ENCODE measurements at places on chromosomes 12 and 14. TPM values are rescaled to one million over a fixed set of nuclear protein-coding genes. Genes with fewer than 3 reads are reported as not detected.

METTL3 gene
- 74.4 TPM for total RNA-seq

ANKS1B gene
- total RNA-seq = 7.5 TPM

PLBD1 gene
- total RNA-seq = 41.3 TPM

- no peak for DNase-seq
- peaks cover 1% of the 10 kb centered on the region for H3K4me1 ChIP-seq
- H3K27ac ChIP-seq = no peak overlapping the region
- no peak overlapping the region for H3K4me3 ChIP-seq
- no peaks in the 10 kb centered on the region for H3K36me3 ChIP-seq
Observed at GRCh38 chr14:69973846-69974245, 94.6 kb downstream of the SMOC1 start.

NFE2 gene
- total RNA-seq = 0.47 TPM

RFLNA gene
- total RNA-seq = 37.9 TPM

FAM90A1 gene
- 0.09 TPM for total RNA-seq

- H3K4me1 ChIP-seq = peaks cover 54% of the 10 kb centered on the region
- DNase-seq = peak; percentile 56
- no peaks in the 10 kb centered on the region for H3K27me3 ChIP-seq
- H3K4me3 ChIP-seq = peak overlapping the region; percentile 49
- no peaks in the 10 kb centered on the region for H3K36me3 ChIP-seq
- peak overlapping the region; percentile 74 for H3K27ac ChIP-seq
Observed at GRCh38 chr12:53495903-53496751, 3.1 kb downstream of the MAP3K12 start.

SOCS2 gene
- 13.9 TPM for total RNA-seq

ZC2HC1C gene
- 2.3 TPM for total RNA-seq

PLD4 gene
- total RNA-seq = 0.58 TPM

NPFF gene
- total RNA-seq = not detected

GLS2 gene
- 2.9 TPM for total RNA-seq

DNA sequence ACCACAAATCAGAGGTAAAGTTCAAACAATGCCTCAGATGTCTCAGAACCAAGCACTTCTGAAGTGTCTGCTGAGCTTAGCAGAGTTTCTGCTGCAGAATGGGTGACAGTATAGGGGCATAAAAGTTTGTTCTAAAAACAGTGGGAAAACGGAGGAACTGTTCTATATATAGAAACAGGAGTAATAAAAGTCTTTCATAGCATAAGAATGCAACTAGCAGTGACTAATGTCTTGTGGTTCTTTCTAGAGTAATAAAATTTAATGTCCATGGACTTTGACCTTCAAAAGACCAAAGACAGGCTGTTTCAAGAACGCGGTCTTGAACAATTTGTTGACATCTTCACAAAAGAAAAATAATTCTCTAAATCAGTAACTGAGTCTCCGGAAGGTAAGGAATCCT lies 107.5 kb upstream of the FAR2 start:
- DNase-seq = no peak
- H3K27ac ChIP-seq = peak overlapping the region; percentile 40
- no peaks in the 10 kb centered on the region for H3K36me3 ChIP-seq
- peaks cover 12% of the 10 kb centered on the region for H3K4me1 ChIP-seq
- no peak overlapping the region for H3K4me3 ChIP-seq

DNA sequence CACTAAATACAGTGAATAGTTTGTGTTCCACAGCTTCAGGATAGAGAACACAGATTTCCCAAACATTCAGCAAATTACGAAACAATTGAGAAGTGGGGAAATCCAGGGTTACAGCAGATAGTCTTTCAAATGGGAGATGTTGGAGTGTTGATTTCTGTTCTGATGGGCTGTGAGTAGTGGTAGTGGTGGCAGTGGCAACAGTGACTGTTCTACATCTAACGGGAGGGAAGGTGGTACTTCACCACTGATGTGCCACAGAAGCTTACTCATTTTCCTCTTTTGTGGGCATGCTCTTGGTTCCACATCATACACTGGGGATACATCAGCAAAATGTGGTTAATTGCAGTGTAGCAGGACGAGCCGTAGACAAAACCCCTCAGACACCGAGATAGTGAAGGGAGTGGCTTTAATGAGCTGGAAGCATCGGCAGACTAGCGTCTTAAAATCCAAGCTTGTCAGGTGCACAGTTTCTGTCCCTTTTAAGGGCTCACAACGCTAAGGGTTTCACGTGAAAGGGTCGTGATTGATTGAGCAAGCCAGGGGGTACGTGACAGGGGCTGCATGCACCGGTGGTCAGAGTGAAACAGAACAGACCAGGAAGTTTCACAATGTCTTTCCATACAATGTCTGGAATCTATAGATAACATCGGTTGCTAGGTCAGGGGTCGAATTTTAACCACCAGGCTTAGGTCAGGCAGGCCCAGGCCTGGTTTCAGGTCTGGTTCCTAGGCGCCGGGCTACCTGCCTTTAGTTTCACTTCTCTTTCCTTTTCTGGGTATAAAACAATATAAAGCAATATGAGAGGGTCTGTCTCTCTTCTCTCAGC lies 330.6 kb upstream of the FBXO33 start:
- no peaks in the 10 kb centered on the region for H3K27me3 ChIP-seq
- no peak overlapping the region for H3K27ac ChIP-seq
- no peak overlapping the region for H3K4me3 ChIP-seq
- DNase-seq = no peak

DNA sequence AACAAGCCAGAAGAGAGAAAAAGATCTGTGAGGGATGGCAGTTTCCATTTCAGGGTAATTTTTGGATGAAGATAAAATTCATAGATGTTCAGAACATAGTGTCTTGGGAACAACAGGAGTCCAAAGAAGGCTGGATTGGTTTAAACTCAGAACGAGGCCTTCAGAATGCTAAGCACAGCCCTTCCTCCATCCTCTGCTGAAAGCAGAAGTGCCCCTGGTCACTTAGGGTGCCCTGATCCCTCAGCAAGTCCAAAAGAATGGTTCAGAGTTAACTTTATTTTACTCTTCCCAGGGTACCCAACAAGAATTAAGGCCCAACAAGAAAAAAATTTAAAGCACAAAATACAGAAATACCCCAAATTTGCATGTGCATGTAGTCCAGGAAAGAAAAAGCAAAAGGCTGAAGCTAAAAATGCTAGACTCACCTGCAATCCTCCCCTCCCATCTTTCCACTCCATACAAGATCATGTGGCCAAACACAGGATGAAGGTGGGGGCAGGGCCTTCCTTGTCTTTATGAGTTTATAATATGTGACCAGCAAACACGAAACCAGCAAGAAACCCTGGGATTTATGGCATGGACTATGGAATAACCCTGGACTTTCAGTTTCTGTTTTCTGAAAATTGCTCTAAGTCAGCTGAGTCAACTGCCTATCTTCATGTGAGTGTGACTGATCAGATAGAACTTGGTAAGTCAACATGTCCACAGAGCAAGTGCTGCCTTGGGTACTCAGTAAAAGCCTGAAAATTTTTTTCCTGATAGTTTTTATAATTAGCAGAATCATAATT lies 21.2 kb downstream of the MAX start:
- H3K27ac ChIP-seq = no peak overlapping the region
- no peak for DNase-seq
- peaks cover 49% of the 10 kb centered on the region for H3K36me3 ChIP-seq

SDR9C7 gene
- 0.29 TPM for total RNA-seq

- no peaks in the 10 kb centered on the region for H3K36me3 ChIP-seq
- no peak overlapping the region for H3K4me3 ChIP-seq
- no peaks in the 10 kb centered on the region for H3K4me1 ChIP-seq
- no peak for DNase-seq
Observed at GRCh38 chr14:29454026-29454693, 473.5 kb downstream of the PRKD1 start.

LIN7A gene
- 9.0 TPM for total RNA-seq

DNA sequence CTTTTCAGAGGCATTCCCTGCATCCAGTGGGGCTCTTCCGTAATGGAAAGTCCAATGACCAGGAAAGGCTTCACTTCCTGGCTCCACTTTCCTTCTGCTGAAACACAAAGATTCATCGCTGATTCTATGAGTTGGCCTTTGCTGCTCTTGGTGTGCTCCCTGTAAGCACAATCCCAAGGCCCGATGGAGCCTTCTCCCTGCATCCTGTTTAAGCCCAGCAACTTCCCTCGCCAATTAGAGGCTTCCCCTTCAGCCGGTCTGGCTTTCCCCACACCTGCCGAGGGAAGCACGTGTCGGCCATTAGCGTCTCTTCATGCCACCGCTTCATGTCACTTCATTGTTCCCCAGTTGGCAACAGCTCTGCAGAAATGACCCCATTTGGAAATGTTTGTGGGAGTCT lies 693.9 kb downstream of the MED13L start:
- H3K27ac ChIP-seq = no peak overlapping the region
- DNase-seq = no peak
- no peak overlapping the region for H3K4me3 ChIP-seq
- H3K4me1 ChIP-seq = no peaks in the 10 kb centered on the region
- H3K27me3 ChIP-seq = no peaks in the 10 kb centered on the region

- no peaks in the 10 kb centered on the region for H3K27me3 ChIP-seq
- H3K4me1 ChIP-seq = no peaks in the 10 kb centered on the region
- H3K36me3 ChIP-seq = no peaks in the 10 kb centered on the region
- H3K27ac ChIP-seq = no peak overlapping the region
- no peak overlapping the region for H3K4me3 ChIP-seq
Observed at GRCh38 chr14:81342850-81343580, 57.1 kb downstream of the STON2 start.

GRCh38 chr14:77014004-77014604 lies 14.4 kb downstream of the IRF2BPL start:
- DNase-seq = no peak
- no peaks in the 10 kb centered on the region for H3K36me3 ChIP-seq
- H3K4me3 ChIP-seq = no peak overlapping the region
- H3K4me1 ChIP-seq = peaks cover 32% of the 10 kb centered on the region
- peak overlapping the region; percentile 96 for H3K27ac ChIP-seq

DNA sequence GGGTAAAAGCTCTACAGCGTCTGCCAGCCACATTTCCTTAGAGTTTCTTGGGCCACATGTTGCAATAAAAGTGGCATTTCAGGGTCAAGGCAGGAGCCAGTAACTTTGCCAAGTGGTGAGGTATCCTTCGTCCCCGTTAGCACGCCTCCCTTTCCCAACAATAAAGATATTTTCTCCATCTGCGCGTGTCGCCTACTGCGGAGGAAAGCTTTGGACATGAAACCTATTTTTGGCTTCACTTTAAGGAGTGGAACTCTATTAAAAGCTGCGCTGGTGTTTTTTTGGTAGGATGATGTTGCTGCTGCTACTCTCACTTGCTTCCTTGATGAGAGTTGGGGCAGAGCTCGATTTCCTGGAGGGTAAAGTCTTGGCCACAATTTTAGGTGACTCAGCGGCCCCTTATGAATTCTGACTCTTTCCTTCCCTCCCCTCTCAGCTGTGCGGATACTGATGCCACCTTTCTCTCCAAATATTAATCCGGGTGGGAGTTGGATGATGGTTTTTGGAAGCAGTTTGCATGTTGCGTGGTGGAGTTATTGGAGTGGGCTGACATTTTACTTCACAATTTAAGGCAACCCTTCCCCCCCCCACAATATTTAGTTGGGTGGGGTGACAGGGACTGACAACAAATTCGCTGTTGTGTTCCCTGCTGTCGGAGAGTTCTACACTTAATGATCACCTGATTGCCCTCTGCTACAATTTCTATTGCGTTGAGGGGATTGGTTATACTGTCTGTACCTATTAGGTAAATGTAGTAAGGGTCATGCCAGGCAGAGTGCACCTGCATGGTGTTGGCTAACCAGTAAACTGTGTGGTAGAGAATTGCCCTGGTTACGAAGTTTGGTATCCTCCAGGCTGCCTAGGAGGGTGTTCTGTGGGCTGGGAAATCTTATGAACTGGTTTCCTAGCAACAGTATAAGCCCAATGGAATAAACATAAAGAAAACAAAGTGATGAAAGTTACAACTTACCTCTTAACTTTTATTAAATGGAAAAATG lies 1.1 kb downstream of the CCDC91 start:
- DNase-seq = peak; percentile 38
- peak overlapping the region; percentile 86 for H3K4me3 ChIP-seq
- H3K36me3 ChIP-seq = peaks cover 32% of the 10 kb centered on the region
- H3K27me3 ChIP-seq = no peaks in the 10 kb centered on the region
- peaks cover 29% of the 10 kb centered on the region for H3K4me1 ChIP-seq
- H3K27ac ChIP-seq = peak overlapping the region; percentile 95
